Stimulated activated CD4-positive, alpha-beta T cell treated with anti-CD3 and anti-CD28 coated beads, Interleukin-4, amount 100 ng/mL, for 24 hours (primary cell): ENCODE measurements at places on chromosomes 16 and 17.

- DNase-seq = no peak
Observed at GRCh38 chr17:683499-684254, 31.0 kb downstream of the VPS53 start.

GRCh38 chr17:74746922-74747321 is 1.5 kb upstream of the NHERF1 start:
- DNase-seq = no peak

DNA sequence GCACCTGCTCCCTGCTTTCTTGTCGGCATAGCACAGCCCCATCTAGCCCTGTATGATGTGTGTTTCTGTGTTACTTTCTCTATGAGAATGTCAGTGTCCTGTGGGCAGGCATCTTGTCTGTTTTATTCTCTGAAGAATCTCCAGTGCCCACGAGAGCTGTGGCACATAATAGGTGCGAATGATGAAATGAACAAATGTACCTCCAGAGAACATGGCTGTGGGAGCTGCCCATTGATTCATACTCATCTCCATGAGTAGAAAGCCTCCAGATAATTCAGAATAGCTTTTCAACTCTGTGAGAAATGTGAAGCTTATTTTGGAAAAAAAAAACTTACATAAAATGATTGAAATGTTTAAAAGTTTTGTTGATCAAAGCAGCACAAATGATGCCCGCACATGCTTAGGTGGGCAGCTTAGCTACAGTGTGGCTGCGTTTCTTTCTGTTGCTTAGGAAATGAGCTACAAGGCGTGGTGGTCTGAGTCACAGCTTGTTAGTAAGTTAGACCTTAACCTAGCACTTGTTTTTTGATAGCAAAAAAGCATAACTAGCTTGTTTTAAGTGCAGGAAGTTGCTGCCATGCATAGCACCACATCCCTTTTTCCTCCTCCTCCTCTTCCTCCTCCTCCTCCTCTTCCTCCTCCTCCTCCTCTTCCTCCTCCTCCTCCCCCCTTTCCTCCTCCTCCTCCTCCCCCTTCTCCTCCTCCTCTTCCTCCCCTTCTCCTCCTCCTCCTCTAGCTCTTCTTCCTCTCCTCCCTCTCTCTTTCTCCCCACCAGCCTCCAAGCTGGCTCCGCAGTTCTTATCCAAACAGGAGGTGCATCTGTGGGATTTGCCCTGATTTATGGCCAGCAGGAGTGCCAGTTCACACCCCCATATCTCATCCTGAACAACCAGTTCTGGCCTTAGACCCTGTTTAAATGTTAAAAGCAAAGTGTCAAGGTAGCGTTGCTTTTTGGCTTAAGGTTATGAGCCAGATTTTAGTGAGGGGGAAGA is 221.5 kb downstream of the IRF8 start:
- no peak for DNase-seq

GRCh38 chr16:74280448-74280847 is 16.2 kb upstream of the PSMD7 start:
- no peak for DNase-seq

DNA sequence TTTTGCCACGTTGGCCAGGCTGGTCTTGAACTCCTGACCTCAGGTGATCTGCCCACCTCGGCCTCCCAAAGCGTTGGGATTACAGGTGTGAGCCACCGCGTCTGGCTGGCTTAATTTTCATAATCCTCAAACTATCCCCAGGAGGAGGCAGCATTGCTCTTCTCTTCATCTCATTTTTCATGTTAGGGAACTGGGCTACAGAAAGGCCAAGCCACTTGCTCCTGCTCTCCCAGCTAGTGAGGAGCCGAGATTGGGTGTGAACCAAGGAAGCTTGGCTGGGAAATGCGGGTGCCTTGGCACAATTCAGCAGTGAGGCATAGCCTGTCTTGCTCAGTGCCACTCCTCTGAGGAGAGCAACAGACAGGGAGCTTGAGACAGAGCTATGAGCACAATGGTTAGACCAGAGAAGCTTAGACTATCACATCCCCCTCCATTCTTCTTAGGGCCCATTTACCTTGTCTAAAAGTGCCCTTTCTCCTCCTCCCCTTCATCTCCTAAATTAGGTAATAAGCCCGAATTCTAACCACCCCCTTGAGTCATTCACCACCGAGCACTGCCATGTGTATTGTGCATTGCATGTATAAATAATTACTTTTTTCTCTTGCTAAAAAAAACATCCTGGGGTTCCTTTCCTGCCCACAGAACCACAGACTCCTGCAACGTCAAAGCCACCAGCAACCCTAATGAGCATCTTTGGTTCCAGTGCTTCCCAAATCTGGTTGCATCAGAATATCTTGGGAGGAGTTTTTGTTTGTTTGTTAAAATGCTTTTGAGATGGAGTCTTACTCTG is 20.0 kb upstream of the KIF19 start:
- DNase-seq = no peak

GRCh38 chr17:28724500-28725165 is 1.4 kb downstream of the TLCD1 start:
- no peak for DNase-seq

DNA sequence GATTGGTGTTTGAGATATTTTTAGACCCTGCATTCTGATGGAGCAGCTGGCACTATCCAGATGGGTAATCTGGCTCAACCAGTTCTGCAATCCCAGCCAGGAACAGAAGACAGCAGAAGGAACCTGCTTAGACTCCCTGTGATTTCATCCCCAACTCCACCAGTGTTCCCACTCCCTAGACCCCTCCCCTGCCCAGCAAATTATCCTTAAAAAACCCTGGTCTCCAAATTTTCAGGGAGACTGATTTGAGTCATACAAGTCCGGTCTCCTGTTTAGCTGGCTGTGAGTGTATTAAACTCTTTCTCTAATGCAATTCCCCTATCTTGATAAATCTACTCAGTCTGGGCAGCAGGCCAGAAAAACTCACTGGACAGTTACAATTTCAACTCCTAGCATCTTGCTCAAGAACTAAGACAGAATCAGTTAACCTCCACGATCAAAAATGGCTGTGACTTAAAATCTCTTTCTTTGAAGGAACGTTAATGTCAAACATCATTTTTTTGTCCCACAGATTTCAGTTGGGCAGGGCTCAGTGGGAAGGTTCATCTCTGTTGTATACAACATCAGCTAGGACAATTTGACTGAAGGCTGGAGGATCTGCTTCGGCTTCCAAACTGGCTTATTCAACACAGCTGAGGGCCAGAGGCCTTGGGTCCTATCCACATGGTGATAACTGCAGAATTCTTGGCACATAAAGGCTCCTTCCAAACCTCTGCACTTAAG is 4.9 kb upstream of the RBL2 start:
- DNase-seq = no peak

DNA sequence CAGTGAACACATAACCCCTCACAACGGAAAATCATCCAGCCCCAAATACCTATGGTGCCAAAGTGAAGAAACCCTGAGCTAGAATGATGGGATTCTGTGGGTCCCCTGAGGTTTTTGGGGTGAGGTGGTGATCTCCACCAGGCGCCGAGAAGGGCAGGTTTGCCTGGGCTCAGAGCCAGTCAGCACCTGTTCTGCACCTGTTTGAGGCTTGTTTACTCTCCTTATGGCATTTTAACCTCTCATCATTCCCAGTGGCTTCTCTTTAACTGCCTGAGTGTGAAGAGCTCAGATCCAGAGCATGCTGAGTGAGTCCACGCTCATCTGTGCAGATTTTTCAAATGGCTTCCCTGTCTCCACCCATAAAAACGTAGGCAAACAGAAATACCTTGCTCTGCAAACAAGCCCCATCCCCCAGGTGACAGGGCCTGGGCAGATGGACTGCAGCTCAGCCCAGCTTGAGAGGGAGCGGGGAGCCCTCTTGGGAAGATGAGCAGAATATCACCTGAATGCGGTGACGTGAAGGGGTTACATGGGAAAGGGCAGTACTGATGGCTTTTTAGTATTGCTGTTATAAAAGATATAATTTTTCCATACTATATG is 40.1 kb upstream of the CLEC19A start:
- no peak for DNase-seq

DNA sequence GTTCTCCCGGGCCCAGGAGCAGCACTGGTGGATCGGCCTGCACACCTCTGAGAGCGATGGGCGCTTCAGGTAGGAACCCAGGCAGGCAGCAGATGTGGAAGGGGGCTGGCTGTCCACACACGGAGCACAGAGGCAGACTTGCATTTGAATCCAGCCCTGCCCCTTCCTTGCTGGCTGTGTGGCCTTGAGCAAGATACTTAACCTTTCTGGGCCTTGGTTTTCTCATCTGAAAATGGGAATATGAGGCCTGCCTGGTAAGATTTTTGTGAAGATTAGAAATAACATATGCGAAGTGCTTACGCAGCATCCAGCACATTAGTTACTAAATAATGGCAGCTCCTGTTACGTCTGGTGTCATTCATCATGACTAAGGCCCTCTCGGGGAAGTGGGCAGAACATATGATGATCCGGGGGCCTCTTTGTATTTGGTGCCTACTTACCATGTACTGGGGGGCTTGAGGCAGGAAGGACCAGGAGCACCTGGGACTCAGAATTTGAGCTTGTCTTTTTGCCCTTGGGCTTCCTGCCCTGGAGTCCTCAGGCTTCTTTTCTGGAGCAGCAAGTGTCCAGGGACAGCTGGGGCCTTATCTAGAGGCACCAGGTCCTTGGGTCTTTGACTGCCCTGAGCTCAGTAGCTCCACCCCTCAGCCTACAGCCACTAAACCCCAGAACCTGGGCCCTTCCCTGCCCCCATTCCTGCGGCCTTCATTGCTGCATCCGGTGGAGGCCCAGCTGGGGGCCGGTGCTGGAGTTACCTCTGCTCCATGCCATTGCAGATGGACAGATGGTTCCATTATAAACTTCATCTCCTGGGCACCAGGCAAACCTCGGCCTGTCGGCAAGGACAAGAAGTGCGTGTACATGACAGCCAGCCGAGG is 53.8 kb downstream of the MRC2 start:
- no peak for DNase-seq

- DNase-seq = no peak
Observed at GRCh38 chr17:6940186-6940649, 55.6 kb upstream of the ALOX12 start.

GRCh38 chr17:67293251-67294203 is 48.5 kb upstream of the HELZ start:
- DNase-seq = peak; percentile 66

GRCh38 chr17:69961501-69962145 is 113.4 kb upstream of the KCNJ16 start:
- DNase-seq = no peak

DNA sequence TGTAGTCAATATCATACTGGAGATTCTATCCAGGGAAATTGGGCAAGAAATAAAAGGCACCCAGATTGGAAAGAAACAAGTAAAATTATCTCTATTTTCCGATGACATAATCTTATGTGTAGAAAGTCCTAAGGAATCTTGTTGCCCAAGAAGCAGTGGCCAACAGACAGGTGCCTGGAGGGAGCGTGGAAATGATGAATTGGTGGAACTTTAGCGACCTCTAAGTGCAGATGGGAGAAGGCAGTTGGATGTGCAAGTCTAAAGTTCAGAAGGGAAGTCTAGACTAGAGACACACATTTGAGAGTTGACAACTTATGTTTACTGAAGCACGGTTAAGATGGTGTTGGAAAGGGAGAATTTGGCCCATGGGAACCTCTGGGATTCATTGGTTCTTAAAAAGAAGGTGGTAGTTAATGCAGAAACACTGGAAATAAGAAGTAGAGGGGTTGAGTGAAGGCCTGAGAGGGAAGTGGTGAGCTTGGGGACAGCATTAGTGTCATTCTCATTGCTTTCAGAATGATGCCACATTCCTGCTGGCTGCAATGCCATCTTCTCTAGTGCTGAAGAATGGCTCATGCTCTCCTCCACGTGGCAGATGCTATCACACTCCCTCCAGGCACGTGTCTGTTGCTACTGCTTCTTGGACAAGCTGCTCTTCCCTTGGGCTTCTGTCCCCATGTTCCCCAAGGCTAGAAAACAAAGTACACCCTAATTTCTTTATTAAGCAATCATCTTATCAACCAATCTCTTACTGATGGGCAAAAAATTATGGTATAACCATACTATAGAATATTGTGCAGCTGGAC is 24.0 kb downstream of the TAT start:
- DNase-seq = no peak

GRCh38 chr17:62892870-62893338 is 73.1 kb upstream of the TANC2 start:
- peak; percentile 11 for DNase-seq

DNA sequence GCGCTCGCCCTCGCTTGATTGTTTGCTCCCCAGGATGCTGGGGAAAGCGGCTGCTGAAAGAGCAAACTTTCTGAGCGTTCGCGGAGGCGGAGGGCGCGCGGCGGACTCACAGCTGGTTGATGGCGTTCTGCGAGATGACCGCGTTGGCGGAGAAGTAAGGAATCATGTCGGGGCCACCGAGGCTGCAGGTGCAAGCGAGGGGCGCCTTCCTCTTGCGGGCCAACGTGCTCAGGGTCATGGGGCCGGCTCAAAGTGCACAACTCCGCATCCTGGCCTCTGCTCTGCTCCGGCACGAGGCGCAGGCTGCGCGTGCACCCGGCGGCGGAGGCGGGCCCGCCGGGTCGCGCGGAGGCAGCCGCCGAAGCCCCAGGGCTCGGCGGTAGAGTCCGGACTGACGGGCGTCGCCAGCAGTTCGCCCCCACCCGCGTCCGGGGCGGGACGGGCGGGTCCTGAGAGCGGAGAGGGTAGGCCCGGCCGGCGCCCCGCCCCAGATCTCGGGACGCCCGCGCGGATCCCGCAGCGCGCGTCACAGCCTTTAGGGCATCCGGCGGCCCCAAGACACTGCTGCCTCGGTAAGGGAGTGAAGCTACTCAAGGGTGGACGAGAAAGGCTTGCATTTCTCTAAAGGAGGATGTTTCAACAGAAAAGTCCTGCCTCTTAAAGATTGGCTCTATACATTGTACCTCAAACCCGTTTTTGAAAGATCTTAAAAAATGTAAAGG is 138.5 kb upstream of the CORO6 start:
- DNase-seq = peak; percentile 89

GRCh38 chr16:10578474-10579316 is 1.7 kb downstream of the EMP2 start:
- DNase-seq = no peak

GRCh38 chr17:39704821-39705551 is 5.1 kb downstream of the ERBB2 start:
- DNase-seq = no peak

GRCh38 chr16:4682616-4683254 is 10.6 kb upstream of the NUDT16L1 start:
- peak; percentile 39 for DNase-seq

DNA sequence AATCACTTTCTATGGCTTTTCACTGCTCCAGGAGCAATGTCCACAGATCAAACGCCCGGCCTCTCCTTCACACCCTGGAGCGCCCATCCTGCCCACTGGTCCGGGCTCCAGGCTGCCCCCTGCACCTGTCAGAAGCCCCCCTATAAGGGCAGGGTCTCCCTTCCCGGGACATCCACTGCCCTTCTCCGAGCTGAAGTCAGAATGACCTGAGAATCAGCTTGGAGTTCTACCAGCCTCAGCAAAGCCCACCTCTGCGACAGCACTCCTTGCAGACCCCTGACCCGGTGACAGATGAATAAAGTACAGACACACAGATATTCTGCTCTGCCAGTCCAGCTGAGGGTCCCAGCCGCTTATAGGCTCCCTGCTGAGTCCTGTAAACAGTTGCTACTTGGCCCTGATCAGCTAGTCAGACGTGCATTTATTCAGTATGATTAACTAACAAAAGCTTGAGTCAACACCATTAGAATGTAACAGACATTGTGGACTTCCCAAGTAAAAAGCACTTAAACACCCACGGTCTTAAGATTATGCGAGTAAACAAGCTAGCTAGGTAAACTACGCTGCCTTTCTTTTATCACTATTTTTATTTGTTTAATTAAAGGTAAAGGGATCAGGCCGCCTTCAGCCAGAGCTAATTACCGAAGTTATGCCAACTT is 4.8 kb downstream of the SLC7A5 start:
- no peak for DNase-seq

- DNase-seq = no peak
Observed at GRCh38 chr17:78391843-78392242, 13.4 kb downstream of the PGS1 start.
